ENCODE measurements at places on chromosomes 16 and 17.

DNA sequence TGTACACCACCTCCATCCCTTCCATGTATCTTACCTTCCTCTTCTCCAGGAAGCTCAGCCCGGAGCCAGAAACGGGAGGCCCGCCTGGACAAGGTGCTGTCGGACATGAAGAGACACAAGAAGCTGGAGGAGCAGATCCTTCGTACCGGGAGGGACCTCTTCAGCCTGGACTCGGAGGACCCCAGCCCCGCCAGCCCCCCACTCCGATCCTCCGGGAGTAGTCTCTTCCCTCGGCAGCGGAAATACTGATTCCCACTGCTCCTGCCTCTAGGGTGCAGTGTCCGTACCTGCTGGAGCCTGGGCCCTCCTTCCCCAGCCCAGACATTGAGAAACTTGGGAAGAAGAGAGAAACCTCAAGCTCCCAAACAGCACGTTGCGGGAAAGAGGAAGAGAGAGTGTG lies 756 bp upstream of the MVP start:
- DNase-seq = no peak

DNA sequence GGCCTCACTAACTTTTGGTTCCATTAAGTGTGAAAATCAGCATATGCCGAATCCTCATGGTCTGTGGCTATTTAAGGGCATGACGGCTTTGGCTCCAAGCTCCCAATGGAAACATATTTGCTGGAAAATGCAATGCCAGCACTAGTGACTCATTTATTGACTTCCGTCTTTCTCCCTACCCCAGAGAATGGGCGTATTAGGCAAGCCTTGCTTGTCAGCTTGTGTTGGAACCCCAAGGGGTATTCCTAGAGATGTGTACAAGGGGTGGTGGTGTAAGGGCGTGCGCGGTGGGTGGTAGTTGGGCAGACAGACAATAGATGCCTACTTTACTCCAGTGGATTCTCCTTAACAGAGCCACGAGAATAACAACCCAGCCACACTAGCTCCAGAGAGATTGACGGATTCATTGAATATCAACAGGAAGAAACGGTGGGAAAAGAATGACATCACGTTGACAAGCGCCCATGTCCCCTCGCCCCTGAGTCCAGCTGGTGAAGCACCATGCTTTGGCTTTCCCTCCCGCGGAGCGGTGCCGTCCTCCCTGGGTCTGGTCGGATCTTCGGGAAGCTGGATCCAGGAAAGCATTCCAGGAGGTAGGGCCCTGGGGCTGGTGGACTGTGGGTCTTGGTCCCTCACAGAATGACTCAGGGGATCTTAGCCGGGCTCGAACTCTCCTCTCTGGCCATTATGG lies 10.3 kb downstream of the CD300LB start:
- no peak for DNase-seq

- DNase-seq = no peak
These were observed 17.4 kb upstream of the INPP5K start for GRCh38 chr17:1533661-1534325.

- DNase-seq = no peak
These were observed 30.1 kb upstream of the PMFBP1 start for GRCh38 chr16:72202014-72202413.

GRCh38 chr16:11118479-11118878 lies 137.5 kb downstream of the SOCS1 start:
- DNase-seq = no peak

DNA sequence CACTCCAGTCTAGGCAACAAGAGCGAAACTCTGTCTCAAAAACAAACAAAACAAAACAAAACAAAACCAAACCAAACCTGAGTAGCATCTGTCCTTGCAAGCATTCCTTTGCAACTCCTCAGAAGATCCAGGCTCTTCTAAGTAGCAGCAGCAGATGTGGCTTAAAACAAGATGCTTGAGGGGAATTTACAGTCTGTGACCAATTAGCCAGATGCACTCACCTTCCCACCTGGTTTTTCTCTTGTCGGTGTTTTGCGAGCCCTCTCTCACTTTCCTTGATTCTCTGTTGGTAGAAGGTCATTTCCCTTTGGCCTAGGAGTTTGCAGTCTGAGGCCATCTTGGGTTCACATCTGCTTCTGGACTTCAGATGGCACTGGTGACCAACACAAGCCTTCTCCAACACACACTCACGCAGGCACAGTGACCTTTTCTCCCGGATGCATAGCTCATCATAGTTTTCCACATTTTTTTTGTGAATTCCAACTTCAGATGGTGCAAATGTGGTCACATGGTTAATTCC lies 276.8 kb downstream of the STX8 start:
- no peak for DNase-seq

GRCh38 chr16:1145383-1146100 lies 7.4 kb upstream of the CACNA1H start:
- no peak for DNase-seq
